ENCODE measurements at places on chromosomes 12 and 14. TPM values are rescaled to one million over a fixed set of nuclear protein-coding genes. Genes with fewer than 3 reads are reported as not detected.

The SLC10A1 gene
- not detected for total RNA-seq

GRCh38 chr12:127169321-127170181 lies 1097.4 kb upstream of the TMEM132C start:
- ATAC-seq = no peak

DNA sequence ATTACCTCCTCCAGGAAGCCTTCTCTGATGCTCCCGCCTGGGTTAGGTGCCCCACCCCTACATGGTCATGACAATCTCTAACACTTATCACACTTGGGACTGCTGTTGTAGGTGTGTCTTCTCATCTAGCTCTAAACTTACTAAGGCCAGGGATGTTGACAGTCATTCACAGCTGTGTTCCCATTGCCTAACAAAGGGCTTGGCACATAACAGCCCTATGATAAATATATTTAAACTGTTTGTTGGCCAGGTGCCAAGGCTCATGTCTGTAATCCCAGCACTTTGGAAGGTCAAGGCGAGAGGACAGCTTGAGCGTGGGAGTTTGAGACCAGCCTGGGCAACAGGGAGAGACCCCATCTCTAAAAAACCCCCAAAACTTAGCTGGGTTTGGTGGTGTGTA lies 98.8 kb upstream of the RGS6 start:
- ATAC-seq = no peak

DNA sequence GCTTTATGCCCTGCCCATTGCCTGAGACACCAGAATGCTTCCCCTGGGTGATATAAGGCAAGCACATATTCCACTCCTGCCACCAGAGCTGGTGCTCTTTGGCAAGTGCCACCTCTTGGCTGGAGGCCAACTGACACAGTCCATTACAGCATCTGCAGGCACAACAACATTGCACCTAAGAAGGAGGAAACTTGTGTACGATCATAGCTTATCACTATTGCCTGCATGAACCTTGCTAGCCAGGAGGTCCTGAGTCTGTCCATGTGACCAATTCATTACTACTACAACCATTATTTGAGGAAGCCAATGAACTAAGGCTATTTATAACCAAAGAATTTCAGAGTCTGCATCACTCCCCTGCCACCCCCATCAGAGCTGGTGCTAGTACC lies 119.8 kb upstream of the SCAF11 start:
- ATAC-seq = no peak

The PNP gene
- 29.4 TPM for total RNA-seq

The DIO3 gene
- 1.7 TPM for total RNA-seq

GRCh38 chr12:45049912-45050750 lies 768 bp downstream of the DBX2 start:
- ATAC-seq = no peak

The TRPV4 gene
- total RNA-seq = 0.19 TPM

The LUM gene
- total RNA-seq = 51.3 TPM

DNA sequence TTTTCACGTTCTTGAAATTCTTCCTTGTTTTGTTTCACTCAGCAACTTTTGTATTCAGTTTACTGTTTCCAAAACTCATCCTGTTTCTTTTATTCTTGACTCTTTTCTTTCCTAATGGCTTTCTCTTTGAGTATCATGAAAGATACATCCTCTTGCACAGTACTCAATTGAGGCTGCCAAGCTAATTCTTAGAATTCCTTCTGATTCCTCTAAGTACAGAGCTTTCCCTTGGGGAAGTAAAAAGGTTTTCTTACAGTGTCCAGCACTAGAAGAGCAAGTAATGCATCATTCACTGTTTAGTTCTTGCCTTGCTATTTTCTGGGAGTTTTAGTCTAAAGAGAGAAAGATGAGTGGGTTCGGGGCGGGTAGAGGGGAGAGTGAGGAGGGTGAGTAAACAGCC lies 154.1 kb downstream of the NEDD1 start:
- no peak for ATAC-seq

The MDGA2 gene
- total RNA-seq = not detected

The RAD9B gene
- 1.5 TPM for total RNA-seq

GRCh38 chr12:108854451-108855283 lies 2.7 kb downstream of the SSH1 start:
- ATAC-seq = peak; percentile 66

DNA sequence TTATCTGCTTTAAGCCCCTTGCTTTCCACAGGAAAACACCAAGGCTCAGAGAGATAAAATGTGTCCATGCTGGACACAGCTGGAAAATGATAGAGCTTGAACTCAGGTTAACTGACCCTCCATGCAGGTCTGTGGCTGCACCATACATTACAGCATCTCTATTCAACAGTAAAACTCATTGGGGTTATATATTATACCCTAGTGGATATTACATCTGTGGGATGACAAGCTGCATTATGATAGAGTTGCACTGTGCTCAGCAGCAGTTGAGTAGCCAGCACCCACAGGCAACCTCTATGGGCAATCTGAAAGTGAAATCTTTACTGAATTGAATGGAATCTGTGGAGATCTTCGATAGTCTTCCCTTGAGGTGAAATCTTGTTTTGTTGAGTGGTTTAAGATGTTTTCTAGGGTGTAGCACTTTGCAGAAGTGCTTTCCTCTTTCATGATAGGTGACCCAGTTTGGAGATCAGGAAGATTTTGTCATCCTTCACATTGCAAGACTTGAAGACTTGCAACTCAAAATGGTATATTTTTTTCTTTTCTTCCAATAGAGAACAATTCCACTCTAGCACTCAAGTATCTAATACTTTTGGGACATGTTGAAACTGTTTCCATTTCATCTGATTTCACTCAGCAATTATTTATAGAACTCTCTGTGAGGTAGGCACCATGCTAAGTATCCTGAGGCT lies 389.2 kb downstream of the RAD51B start:
- ATAC-seq = no peak

The OVCH1 gene
- 0.13 TPM for total RNA-seq

GRCh38 chr14:32382704-32383103 lies 53.6 kb downstream of the AKAP6 start:
- no peak for ATAC-seq

DNA sequence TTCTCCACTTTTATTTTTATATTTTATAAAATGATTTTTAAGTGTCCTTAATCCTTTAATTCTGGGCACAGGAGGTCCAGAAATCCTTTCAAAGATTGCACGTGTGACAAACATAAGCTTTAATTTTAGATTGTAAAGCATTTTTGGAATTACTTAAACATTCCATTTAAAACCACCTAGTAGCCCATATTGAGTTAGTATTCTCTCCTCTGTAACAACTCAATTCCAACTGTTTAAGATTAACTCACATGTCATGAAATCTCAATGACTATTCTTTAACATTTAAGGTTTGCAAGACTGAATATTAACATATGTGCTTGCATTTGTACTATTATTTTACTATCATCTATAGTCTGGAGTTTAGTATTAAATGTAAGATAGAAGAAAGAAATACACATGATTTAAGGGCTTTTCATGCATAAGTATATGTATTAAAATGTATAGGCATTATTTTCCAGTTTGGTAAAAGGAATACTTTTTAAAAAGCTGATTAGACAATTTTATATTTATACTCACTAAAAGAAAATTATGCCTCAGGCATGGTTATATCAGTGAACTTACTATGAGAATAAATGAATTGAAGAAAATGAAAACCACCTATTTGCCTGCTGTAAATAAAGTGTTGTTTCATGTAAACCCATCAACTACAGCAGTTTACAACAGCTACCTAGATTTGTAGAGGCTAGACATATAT lies 776.9 kb downstream of the SLC6A15 start:
- no peak for ATAC-seq

The HIP1R gene
- 26.7 TPM for total RNA-seq

- ATAC-seq = no peak
Observed at GRCh38 chr12:64923536-64923935, 99.1 kb downstream of the TBC1D30 start.

DNA sequence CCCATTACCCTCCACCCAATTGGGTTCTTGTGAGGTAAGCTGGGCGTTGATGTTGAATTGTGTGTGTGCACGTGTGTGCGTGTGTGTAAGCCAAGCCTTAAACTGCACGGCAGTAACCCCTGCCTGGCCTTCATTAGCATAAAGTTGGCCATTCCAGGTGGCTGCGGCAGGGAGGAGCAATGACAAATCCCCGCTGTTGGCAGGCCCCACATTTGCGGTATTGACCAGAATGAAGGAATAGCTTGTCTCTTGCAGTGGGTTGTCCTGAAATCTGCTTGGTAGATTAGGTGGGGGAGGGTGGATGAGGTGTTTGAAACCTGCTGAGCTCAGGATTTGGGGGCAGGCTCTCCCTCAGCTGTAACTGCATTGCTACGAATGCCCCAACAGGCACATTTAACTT lies 7.3 kb downstream of the VSX2 start:
- no peak for ATAC-seq

The SLC2A14 gene
- 1.2 TPM for total RNA-seq

GRCh38 chr12:75554556-75554880 lies 43.1 kb upstream of the KRR1 start:
- no peak for ATAC-seq

DNA sequence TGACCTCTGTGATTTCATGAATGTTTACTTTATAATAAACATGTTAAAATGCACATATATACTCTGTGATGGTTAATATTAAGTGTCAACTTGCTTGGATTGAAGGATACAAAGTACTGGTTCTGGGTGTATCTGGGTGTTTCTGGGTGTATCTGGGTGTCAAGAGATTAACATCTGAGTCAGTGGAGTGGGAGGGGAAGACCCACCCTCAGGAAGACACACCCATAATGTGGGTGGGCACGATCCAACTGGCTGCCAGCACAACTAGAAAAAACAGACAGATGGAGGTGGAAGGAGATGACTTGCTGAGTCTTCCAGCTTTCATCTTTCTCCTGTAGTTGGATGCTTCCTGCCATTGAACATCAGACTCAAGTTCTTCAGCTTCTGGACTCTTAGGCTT lies 11.9 kb downstream of the NUP37 start:
- ATAC-seq = no peak

GRCh38 chr12:57161491-57161890 lies 14.1 kb upstream of the LRP1-AS start:
- ATAC-seq = no peak

DNA sequence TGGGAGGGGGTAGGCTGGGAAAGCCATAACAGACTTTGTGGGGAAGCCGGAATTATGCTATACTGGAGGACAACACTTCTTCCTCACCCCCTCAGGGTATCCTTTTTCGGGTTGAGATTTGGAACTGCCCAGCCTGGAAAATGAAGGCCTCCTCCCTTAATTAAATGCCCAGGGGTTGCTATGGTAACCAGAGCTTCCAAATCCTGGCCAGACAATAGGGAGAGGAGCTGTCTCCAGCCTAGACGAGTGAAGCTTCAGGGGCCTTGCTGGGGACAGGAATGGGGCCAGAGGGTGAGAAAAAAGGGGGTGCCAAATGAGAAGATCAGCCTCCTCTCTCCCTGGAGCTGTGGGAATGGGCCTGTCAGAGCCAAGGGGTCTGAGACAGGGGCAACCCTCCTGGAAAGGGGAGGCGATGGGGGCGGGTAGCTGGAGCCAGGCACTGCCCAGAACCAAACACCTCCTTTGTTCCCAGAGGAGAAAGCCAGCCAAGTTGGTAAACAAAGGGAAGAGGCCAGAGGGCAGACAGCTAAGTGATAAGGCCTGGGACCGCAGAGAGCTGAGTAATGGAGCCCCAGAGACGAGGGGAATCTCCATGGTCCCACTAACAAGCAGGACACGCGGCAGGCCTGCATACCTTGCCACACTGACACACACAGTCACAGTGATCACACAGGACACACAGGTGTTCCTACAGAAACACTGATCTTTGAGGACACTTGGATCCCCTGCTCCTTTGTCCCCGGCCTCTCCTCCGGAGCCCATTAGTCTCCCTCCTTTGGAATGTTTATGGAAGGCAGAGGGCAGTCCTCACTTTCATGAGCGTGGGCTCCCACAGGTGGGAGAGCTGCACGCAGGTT lies 17.9 kb upstream of the RND1 start:
- no peak for ATAC-seq

GRCh38 chr12:34294671-34295365 lies 272.5 kb downstream of the ALG10 start:
- ATAC-seq = no peak

GRCh38 chr12:132275110-132275531 lies 54.3 kb downstream of the GALNT9 start:
- ATAC-seq = no peak

The FAM181A gene
- not detected for total RNA-seq

All from gastroesophageal sphincter (tissue), 4 donors.